ENCODE measurements at places on chromosomes 3 and 15. TPM values are rescaled to one million over a fixed set of nuclear protein-coding genes. Genes with fewer than 3 reads are reported as not detected.

MME gene
- total RNA-seq, result 59.3 TPM

STIMATE gene
- 11.8 TPM for total RNA-seq

PDCD10 gene
- total RNA-seq, result 88.7 TPM

MCTP2 gene
- 37.3 TPM for total RNA-seq

RARB gene
- 70.7 TPM for total RNA-seq
